ENCODE measurements at places on chromosomes 7 and 10.

- no peak for DNase-seq
These were observed 190.6 kb downstream of the PARD3 start for GRCh38 chr10:34624323-34625153.

DNA sequence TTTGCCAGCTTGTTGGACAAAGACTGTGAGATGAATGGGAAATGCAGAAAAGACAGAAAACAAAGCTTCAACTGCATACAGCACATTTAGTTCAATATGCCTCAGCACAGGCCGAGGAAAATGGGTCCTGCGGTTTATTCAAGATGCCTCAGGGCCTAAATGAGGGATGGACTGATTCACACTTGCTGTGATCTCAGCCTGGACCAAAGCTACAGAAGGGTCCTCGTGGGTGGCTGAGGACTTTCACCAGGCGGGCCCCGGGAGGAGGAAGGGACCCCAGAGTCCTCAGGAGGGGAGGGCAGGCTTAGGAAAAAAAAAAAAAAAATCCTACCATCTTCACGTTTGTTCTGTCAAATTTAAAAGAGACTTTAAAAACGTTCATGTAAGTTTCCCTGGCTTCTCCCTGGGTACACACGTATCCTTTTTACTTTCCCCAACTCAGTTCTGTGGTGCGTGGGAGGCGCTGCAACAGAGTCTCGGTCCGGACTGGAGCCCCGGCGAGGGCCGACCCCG lies 624 bp upstream of the ZNF783 start:
- DNase-seq: no peak

DNA sequence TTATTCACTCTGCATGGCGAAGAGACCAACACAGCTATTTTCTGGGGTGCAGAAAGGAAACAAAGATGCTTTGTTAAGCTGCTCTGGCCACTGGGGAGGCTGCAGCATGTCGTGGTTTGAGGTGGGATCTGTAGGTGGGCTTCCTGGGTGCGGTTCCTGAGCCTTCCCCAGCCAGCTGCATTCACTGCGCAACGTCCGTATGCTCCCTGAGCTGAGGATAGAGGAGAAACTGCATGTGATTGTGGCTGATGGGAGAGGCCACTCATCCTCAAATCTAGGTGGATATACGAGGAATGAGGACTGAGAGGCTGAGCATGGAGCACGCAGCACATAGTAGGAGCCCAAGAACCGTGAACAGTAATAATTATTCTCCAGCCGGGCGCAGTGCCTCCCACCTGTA lies 9.9 kb upstream of the DNAAF5 start:
- DNase-seq: no peak

DNA sequence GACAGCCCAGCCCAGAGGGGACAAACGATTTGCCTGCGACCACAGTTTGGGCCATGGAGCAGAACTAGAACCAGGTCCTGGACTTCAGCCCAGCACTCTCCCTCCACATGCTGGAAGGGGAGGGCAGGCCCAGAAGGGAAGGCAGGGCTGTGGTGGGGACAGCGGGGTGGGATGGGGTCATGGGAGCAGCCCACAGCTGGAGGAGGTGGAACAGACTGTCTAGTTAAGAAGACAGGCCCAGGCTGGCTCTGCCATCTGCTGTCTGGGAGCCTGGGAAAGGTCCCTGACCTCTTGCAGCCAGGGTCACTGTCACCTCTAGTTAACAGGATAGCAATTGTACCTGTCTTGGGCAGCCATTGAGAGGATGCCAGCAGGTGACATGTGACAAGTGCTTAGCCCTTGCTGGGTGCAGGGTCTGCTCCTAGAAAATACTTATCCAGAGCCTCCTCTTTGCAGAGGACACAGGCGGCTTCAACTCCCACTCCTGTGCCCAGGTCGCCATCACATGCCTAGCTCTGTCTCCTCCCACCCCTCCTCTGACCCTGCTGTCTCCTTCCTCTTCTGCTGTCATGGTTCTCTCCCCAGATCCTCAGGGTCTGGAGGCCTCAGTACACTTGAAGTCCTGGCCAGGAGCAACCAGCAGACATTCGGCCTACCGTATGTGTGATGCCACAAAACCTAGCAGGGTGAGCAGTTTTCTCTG lies 37.0 kb upstream of the CHST15 start:
- no peak for DNase-seq

GRCh38 chr10:30818010-30818660 lies 188.6 kb upstream of the LYZL2 start:
- peak; percentile 29 for DNase-seq

DNA sequence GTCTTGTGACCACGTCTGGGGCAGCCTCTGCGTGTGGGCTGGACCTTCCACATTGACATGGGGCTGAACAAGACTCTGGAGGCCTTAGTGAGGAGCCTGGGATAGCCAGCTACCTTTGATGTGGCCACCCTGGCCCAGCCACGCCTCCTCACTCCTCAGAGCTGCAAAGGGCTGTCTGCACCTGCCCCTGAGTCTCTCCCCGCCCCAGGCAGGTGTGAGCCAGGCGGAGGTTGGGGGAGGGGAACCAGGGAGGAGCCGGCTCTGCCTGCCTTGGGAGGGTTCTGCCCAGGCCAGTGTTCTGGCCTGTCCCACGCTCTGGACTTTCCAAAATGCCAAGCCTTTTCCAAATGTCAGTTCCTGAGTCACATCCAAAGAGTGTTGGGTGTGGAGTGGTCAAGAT lies 72.2 kb downstream of the GTF2IRD1 start:
- DNase-seq: no peak

DNA sequence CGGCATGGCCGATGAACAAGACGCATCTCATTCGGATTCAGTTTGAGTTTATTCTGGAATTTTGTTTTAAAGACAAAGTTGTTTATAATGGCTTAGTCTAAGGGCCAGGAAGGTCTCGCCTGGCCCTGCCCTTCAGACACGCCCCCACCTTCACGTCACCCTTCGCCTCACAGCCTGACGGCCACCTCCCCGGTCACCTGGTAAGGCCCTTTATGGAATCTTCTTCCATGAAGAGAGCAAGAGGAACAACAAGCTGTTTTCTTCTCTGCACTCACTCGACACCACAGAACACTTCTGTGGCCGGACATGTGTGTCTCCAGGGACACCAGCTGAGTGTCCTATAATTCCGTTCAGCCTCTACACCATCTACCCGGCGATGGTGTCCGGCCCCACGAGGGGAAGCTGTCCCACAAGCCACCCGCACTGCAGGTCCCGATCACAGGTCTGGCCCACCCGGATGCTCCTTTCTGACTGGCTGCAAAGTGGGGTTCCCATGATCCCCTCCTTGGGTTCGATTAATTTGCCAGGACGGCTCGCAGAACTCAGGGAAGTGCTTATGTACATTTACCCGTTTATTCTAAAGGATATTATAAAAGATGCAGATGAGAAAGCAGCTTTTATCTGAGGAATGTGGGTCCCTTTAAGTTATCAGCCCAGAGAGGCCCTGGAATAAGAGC lies 17.4 kb upstream of the KNDC1 start:
- no peak for DNase-seq

- DNase-seq: peak; percentile 52
These were observed 177.9 kb downstream of the RPS24 start for GRCh38 chr10:78211561-78212051.

DNA sequence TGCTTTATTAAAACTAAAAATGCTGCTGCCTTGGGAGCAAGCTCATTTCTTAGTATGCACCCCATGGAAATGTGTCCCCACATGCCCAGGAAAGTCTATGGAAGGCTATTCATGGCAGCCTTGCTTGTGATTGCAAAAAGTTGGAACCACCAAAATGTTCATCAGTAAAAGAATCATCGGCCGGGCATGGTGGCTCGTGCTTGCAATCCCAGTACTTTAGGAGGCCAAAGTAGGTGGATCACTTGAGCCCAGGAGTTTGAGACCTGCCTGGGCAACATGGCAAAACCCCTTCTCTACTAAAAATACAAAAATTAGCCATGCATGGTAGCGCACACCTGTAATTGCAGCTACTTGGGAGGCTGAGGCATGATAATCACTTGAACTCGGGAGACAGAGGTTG lies 79.8 kb downstream of the ARHGAP22 start:
- DNase-seq: no peak

GRCh38 chr10:76626386-76626785 lies 1011.2 kb downstream of the KCNMA1 start:
- DNase-seq: no peak

- no peak for DNase-seq
These were observed 59.1 kb downstream of the TFAM start for GRCh38 chr10:58444321-58444720.

- no peak for DNase-seq
These were observed 8.2 kb upstream of the ZC3HAV1 start for GRCh38 chr7:139117599-139118233.

DNA sequence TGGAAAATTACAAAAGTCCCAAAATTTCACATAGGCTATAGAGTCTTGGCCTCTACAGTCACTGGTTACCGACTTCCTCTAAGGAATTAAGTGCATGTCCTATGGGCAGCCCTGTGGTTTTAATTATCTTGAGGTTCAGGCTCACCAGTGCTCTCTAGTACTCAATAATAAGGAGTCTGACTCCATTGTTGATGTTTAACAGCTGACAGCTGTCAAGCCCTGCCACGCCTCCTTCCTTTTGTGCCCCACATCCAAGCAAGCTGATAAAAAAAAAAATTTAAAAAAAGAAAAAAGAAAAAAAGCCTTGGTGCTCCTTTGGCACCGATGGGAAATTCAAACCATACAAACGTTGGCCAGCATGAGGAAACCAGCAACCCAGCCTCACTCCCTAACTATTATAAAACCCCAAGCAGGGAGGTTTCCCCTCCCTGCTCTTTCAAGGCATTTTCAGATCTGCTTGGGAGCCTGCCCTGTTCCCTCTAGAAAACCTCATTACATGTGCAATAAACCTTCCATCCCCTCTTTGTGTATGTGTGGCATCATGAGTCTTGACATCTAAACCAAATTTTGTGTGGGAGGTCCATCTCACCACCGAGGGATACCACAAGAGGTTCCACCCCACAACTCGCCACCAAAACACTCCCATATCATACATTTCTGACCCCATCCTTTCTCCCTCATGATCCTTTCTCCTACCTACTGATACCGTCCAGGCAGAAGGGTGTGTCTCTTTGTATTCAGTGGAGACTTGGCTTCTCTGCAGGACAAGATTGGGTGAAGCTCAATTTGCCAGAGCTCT lies 70.9 kb upstream of the CCDC71L start:
- DNase-seq: no peak

- no peak for DNase-seq
These were observed 202.0 kb downstream of the ARL4A start for GRCh38 chr7:12889391-12889790.

- DNase-seq: no peak
These were observed 89.1 kb upstream of the SP4 start for GRCh38 chr7:21338728-21339164.

GRCh38 chr7:12052211-12052610 lies 158.9 kb upstream of the TMEM106B start:
- no peak for DNase-seq

DNA sequence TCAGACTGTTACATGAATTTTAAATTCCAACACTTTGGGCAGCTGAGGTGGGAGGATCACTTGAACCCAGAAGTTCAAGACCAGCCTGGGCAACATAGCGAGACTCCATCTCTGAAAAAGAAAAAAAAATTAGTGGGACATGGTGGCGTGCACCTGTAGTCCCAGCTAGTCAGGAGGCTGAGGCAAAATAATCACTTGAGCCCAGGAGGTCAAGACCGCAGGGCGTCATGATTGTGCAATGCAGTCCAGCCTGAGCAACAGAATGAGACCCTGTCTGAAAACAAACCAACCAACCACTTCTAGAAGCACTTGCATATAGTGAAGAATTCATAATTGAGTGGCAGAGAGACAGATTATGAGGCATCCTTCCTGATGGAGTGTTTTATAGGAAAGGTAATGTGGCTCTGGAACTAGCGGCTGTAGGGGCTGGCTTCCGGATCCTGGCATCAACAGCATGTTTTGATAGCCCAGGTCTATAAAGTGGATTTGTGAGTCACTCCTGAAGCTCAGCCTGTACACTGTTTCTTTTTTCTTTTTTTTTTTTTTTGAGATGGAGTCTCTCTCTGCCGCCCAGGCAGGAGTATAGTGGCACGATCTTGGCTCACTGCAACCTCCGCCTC lies 40.3 kb upstream of the RSBN1L start:
- no peak for DNase-seq

GRCh38 chr7:26309089-26309488 lies 17.4 kb downstream of the SNX10 start:
- no peak for DNase-seq

DNA sequence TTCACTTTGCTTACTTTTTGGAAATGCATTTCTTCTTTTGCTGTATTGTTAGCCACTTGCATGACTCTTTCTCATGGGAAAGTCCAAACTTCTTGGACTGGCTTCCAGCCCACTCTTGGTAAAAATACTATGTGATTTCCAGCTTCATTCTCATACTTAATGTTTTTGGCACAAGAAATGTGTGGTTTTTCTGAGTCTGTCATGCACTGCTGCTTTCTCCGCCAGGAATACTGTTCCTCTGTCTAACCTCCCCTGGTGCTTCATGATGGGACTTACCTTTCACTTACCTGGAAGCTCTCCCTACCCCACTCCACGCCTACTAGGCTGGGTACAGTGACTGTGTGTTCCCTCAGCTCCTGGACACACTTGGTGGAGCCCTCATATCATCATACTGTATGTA lies 18.7 kb downstream of the MGAM2 start:
- no peak for DNase-seq

- no peak for DNase-seq
These were observed 67.2 kb upstream of the NME8 start for GRCh38 chr7:37781156-37781555.

GRCh38 chr7:30845426-30846135 lies 66.1 kb upstream of the AQP1 start:
- peak; percentile 55 for DNase-seq

GRCh38 chr7:138963675-138964074 lies 17.5 kb downstream of the KIAA1549 start:
- no peak for DNase-seq

DNA sequence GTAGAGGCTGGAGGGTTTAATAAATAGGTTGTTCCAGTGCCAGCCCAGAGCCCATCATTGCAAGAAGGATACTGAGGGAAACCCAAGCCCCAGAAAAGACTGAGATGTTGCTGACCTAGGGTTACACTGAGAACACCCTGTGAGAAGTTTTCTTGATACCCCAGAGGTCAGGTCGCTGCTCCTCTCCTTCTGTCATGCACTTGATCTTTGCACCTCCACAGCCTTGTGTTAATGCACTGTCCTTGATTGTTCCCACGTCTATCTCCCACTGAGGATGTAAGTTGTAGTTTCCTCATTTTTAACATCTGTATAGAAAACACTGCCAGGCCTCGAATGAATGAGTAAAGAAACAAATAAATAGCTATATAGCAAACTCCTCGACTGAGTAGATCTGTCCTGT lies 195.3 kb upstream of the AHR start:
- no peak for DNase-seq

DNA sequence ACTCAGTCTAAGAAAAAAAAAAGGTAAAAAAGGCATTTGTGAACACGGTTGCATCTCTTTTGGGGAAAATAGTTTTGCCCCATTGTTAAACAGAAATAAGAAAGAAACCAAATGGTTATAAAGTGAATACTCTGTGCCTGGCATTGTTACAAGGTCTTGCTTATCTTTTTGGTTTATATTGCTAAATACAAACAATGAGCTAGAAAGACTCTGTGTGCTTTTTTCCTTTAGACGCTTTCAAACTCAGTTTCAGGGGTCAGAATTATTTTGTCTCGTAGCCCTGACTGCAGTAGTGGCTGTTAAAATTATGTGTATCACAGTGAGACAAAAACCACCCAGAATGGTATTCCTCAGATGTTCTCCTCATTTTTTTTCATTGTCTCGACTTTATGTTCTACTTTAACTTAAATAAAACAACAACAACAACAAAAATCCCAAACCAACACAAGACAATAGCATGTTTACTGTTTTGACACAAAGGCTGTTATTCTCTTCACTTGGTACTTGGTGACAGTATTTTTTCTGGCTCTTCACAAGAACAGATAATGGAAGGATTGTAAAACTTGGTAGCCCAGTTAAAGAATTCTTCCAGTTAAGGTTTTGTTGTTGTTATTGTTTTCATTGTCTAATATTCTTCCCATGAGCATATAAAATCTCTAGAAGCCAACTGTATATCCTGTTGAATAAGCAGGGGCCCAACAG lies 190.1 kb downstream of the PLXDC2 start:
- DNase-seq: no peak

All from AG08396 (cell line).